Stimulated activated CD8-positive, alpha-beta memory T cell treated with anti-CD3 and anti-CD28 coated beads, Interleukin-7, amount 100 ng/mL, for 1 hour (primary cell): ENCODE measurements at places on chromosomes 7 and 10.

DNA sequence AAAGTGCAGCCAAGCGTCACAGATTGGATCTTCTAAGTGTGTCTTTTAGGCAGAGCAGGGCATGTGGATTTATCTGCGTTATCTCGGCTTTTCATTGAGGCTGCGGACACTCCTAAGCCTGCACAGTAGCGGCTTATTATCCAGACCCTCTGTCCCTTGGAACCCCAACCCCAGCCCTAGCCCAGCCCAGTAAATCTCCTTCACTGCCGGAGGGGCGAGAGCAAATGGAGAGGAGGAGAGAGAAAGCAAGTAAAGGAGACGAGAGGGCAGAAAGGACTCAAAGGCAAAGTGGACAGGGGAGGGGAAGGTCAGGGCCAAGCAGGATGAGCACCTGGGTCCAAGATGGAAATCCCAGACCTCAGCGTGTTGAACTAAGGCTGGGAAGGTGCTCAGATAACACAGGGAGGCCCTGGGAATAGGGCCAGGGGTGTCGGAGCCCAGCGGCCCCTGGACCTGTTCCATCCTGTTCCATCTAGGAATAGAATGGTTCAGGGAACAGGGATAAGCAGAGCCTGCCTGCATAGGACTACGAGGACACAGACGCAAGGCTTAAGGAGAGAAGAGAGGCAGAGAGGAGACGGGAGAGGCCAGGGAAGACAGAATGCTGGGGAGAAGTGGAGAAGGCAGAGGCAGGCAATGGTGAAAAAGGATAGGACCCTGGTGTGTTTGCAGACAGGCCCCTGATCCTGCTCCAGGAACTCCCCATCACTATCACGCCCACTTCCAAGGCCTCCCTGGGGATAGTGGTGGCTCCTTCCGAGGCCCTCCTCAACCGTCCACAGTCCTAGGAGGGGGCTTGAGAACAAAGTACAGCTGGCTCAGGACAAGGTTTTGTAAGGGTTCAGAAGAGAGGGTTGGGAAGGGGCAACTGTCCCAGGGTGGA is 99.6 kb downstream of the CHST15 start:
- DNase-seq = no peak

DNA sequence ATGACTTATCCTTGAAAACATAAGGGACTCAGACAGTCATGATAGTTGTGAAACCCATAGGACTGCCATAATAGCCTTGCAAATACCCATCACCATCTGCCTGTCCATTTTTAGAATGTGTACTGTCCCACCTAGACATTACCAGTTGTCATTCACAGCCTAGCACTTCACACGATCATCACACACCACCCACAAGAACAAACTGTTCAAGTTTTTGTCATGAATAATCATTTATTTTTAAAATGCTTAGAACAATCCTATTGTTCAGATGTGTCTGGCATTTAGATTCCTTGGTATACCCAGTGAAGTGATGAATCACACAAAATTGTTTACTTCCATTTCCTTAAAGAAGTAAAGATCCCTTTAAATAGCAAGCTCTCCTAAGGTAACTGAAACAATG is 46.6 kb downstream of the CCDC3 start:
- no peak for DNase-seq

DNA sequence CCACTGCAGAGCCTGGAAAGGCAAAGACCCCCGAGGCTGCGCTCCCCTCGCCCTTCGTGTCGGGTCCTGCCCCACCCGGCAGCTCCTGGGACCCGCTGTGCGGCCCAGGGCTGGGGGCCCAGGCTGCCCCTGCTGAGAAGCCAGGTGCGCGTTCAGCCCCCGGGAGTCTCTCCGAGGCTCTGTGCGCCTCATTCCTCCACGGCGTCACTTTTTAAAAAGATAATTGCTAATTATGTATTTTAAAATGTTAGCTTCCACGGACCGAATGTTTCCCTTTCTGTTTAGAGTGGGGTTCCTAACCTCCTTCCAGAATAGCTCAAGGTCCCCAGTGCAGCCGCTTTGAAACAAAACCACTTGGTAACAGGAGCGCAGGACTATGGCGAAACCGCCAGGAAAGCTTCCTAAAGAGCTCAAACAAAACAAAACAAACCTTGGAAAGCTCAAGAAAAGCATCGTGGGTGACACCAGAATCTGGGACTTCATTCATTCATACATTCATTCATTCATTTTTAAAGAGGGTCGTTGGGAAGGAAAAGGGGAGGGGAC is 45.6 kb downstream of the PDIA4 start:
- DNase-seq = no peak

DNA sequence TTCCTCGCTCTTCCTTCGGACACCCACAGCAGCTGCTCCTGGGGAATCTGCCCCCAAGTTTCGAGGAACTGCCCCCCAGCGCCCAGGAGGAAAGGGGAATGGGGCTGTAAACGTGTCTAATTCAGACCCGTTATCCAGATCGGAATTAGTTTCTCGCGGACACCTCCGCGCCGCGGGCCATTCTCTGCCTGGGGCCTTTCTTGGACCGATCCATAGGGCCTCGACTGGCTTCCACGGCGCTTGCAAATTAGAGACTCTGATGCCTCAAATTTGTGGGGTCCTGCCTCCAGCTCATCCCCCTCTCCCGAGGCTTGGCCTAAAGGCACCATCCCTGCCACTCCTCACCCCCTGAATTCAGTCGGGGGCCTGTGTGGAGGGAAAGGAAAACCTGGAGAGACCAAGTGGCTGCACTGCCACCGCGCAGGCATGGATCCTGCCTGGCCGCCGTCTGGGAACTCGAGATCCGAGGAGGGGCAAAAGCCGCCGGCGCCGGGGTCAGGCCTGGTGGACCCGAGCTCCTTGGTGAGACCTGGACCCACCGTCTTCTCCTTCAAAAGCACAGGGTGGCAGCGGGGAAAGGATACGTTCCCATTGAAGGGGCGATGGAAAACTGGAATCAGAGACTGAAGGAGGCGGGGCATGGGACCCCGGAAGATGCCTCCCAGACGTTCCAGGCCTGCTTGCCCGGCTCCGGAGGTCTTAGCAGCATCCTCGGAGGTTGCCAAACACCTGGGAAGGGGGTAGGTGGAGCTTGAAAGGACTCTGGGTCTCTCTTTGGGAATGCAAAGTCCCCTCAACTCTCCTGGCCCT is 13.7 kb downstream of the LBX1 start:
- DNase-seq = no peak

DNA sequence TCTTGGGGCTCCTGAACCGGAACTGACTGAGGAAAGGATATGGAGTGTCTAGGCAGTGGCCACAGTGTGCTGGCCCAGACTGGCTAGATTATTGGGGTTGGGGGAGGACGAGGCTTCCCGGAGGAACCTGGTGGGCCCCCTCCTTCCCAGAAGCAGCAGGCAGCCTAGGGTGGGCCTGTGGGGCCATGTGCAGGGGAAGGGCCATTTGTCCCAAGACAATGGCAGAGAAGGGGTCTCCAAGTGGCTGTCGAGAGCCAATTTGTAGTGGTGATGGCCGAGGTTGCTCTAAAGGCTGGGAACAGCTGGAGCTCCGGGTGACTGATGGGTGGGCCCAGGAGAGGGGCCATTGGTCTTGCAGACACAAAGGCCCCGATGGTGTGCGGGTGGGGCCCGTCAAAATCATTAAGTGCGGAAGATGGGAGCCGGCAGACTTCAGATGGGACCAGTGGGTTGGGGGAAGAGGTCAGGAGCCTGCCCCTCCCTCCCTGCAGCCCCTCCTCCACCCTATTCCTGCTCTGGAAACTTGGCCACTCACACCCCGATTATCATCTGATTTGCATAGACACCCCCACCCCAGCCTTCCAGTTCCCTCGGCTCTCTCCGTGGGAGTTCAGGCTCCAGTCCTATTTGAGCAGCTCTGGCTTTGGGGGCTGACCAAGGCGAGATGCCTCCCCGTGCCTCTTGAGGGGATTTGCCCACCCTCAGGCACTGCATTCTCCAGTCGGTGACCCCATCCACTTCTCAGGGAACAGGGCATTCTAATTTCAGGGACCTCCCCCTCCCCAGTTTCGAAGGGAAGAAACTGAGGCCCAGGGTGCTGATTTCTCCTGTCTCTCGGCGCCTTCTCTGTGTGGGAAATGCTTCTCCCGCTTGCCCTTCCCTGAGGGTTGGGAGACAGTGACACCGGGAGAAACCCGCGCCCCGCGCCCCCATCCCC is 36.0 kb upstream of the PAX2 start:
- DNase-seq = no peak

- no peak for DNase-seq
Observed at GRCh38 chr7:2517678-2518507, 1.7 kb upstream of the LFNG start.

DNA sequence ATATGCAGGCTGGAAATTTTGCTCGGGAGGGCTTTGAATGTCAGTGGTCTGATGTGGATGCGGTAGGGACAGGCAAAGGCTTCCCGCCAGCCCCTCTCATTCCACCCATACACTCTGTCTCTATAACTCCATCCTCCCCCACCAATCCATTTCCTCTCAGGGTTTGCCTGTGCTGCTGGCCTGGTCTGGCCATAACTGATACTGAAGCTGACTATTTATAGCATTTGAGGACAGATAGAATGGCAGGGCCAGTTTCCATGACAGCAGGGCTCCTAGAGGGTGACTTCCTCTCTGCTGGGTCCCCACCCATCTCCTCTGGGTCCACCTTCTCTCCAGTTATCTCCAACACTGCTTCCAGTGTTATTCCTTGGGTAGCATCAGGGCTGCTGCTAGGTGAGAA is 6.6 kb upstream of the PDLIM1 start:
- no peak for DNase-seq

- no peak for DNase-seq
Observed at GRCh38 chr7:22025983-22026382, 80.3 kb upstream of the CDCA7L start.

DNA sequence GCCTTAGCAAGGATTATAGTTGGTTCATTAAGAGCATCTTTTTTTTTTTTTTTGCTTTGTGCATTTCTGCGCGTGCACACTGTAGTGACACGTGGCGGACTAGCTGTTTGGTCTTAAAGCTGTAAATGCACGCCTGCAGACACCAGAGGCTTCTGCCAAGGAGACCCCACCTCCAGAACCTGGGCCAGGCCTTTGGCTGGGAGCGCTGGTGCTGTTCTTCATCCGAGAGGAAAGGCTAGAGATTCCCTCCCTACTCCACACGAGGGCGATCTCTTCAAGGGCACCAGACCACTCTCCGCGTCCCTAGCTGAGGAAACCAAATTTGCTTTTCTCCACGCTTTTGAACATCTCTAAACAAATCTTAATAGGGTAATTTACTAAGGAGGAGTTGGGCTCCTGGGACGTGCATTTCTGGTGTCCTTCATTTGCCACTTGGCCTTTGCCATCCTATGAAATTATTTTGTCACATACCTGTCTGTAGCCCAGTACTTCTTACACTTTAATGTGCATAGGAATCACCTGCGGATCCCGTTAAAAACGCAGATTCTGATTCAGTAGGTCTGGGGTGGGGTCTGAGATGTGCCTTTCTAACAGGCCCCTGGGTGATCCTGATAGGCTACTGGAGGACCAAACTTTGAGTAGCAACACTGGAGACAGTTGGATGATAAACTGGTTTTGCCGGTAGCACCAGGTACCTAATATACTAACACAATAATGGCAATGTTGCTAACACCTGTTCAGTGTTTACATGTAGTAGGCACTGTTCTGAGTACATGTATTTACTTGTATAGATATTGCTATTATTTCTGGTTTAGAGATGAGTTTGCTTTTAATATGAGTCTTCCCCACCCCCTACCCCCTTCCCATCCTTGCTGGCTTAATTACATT is 1.3 kb upstream of the SLC26A5 start:
- DNase-seq = no peak
